ENCODE measurements at places on chromosomes 1 and 21.

DNA sequence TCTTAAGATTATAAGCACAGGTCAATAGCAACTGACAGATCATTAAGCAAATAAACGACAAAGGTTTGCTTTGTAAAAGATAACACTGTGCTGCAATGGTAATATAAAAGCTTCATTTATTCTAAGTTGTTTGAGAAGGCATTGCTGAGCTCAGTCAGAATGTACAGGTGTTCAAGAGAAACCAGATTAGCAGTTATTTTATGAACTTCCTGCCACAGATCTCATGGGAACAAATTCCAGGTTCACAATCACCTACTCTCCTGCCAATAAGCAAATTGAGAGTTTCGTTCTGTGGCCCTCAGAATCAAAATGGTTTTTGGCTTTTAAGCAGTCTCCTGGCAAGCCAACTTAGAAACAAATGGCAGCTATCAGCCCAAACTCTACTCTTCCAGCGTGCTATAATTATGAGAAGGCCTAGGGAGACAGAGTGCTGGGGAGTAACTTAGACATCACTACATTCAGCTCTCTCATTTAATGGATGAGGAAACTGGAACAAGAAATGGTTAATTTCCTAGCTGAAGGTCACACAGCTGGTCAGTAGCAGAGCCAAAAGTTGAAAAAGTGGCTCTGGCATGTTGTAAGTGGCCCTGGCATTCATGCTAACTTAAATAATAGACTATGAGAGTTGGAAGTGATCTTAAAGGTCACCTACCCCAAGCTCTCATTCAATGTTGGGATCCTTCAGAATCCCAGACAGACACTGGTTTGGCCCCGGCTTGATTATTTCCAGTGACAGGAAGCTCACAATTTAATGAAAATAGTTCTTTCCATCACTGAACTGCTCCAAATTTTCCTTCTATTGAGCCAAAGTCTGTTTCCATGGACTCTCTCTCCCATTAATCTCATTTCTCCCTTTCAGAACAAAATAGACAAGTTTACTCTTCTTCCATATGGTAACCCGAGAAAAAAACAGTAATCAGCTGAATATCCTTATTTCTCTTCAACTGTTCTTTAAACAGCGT lies 82.6 kb upstream of the EDEM3 start:
- DNase-seq = no peak

- no peak for DNase-seq
Observed at GRCh38 chr1:165834229-165834628, 6.8 kb downstream of the UCK2 start.

DNA sequence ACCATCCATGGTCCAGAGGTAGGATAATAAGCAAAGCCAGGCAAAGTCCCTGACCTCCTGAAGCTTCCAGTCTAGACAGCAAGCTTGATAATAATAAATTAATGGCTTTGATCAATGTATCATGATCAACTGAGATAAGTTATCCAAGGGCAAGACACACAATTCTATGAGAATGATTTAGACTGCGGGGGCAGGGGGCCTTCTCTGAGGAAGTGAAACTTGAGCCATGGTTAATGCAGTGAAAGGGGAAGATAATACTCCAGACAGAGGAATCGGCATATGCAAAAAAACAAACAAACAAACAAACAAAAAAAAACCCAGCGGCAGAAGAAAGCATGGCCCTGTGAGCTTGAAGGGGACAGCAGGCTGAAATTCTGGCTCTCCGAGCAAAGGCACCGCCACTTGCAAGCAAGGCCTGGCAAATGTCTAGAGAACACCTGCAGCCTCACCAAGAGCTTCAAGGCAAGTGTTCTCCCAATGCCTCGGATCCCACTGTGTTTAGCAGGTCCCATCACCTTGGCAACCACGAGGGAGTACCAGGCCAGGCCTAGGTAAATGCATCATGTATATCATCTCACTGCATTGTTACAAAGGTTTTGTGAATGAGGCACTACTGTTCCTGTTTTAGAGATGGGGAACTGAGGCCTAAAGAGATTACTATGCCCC lies 24.9 kb downstream of the CSMD2 start:
- no peak for DNase-seq

DNA sequence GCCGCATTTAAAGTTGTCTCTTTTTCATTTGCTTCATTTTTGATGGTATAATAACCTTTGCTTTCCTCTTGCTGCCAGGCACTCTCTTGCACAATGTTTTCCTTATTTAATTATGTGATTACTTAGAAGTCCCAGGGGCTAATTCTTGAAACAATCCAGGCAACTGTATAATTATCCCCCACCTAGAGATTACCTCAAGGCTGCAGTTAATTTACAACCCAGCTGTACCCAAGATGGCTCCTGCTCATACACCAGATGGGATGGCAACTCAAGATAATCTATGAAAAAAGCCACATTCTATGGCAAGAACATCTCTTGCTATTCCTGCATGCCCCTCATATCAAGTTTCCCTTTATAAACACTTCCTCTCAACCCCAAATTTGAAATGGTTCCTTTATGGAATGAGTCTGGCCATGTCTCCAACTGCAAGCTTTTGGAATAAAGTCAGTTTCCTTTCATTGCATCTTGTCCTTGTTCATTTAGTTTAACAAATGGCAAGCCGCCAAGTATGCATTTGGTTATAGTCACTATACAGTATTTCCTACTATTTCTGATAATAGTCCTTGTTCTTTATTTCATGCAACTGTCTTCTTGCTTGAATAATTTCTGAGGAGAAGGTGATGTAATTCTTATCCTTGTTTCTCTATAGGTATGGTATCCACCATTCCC lies 1042.6 kb downstream of the PLA2G4A start:
- peak; percentile 89 for DNase-seq

DNA sequence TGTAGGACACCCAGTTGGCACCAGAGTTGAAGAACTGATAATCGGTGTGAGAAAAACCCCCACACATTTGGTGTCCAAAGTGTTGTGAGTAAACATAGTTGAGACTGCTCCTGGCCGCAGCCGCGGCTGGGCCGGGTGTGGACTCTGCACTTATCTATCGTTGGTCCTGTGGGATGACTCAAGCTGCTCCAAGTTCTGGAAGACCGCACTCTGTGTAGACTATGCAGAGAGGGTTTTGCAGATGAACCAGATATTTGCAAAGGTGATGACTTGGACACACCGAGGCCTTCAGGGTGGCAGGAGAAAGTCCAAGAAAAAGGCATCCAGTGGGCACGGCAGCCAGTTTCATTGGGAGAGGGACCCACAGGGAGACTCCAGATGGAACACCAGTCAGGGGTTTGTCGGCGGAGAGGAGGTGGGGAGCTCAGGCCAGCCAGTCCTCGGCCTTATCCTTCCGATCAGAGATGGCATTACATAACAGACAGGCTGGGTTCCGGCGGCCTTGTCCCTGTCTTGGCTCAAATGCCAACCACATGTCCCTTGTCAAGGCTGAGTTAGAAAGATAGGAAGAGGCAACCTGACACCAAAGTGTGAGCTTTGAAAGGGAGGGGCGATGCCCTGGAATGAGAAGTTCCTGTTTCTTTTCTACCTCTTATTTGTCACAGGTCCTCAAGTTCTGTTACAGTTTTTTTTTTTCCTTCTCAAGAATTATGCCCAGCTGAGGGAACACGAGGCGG lies 21.1 kb downstream of the C2CD2 start:
- DNase-seq = no peak

DNA sequence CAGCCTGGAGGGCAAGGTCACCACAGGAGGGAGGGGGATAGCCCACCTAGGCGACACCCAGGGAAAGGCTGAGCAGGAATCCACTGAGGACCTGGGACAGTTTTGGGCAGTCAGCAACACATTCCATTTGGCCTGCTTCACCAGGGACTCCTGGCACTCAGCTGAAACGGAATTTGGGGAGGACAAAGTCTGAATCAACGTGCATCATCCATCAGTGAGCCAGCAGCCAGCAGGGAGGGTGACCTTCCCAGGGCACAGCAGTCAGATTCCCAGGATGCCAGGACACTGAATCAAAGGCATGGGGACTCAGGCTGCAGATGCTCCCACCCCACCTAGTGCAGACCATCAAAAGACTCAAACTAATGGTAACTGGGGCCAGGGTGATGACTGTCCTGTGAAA lies 4.6 kb downstream of the SH3BP5L start:
- no peak for DNase-seq

DNA sequence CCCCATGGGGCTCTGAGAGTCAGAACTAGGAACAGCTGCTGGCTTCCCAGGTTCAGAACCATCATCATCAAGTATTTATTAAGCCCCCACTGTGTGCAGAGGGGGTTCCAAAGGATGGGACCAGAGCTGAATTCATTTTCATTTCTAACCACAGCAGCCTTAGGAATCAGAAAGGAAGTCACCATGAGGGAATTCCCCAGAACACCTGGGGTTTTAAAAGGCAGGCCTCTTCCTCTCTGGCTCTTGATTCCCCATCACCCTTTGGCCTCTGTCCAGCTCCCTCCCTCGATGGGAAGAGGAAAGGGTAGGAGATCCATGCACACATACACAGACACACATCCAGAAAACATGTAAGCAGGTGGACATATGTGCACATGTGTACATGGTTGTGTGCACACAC lies 1.3 kb upstream of the KCNN3 start:
- no peak for DNase-seq

GRCh38 chr1:15469361-15469760 lies 6.5 kb upstream of the CELA2B start:
- DNase-seq = no peak

- DNase-seq = no peak
Observed at GRCh38 chr1:192488058-192488457, 87.5 kb upstream of the RGS1 start.

DNA sequence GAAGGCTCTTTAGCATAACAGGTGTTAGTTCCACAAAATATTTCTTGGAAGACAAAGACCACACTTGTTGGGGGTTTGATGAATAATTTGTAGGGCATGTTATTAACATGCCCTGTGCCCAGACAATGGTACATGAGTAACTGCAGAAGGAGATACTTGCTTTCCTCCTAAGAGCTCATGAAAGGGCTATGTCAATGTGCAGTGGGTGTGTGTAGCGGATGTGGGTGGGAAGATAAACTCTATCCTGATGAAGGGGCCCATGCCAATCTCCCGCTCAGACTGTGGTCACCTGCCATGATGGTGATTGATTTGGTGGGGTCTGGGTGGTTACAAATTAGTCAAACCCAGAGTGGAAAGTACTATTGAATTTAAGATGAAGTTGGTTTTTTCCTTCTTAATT lies 69.8 kb upstream of the DNAH14 start:
- no peak for DNase-seq

DNA sequence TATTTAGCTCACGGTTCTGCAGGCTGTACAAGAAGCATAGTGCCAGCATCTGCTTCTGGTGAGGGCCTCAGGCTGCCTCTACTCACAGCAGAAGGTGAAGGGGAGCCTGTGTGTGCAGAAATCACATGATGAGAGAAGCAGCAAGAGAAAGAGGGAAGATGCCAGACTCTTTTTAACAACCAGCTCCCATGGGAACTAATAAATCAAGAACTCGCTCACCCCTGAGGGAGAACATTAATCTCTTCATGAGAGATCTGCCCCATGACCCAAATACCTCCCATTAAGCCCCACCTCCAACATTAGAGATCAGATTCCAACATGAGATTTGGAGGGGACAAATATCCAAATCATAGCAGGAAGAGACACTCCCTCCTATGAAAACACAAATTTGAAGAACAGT lies 74.1 kb downstream of the OLFML2B start:
- no peak for DNase-seq

- DNase-seq = no peak
Observed at GRCh38 chr1:20751462-20751990, 19.0 kb upstream of the SH2D5 start.

- no peak for DNase-seq
Observed at GRCh38 chr1:150536836-150537731, 12.1 kb upstream of the ADAMTSL4 start.

DNA sequence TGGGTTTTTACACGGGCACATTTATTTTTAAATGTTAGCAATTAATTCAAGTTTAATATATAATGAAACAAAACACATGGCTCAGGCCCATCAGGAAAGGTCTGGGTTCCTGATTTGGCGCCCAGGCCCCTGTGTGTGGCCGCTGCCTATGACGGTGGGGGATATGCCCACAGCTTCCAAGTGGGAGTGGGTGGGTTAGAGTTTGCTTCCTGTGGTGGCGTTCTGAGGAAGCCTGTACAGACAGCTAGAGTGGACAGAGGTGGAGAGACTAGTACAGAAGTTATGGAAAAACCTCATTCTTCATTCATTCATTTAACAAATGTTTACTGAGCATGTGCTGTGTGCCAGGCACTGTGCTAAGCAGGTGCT lies 22.4 kb upstream of the EPS8L3 start:
- DNase-seq = no peak

DNA sequence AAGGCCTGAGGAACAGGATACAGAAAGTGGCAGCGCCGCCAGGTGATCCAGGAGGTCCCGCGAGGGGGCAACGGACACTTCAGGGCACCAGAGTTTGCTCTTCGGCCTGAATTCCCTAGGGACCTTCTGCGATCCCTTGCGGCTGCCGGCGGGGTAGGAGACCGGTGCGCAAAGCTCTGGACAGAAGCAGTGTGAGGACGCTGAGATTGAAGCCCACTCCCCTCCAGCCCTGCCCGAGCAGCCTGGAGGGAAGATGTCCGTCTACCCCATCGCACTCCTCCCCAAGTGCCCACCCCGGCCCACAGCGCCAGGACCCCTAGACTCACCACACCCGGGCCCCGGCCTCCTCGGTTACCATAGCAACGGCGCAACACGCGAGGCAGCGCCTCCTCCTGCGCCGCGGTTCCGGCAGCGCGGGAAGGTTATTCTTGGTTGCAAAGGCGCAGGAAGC lies at the start of gene ANKRD45:
TSS of gene ANKRD45 (minus strand) at position 361 of the 451 bp plus-strand sequence. CDS start 10,433 bp downstream, outside the sequence.
- peak; percentile 2 for DNase-seq

- DNase-seq = no peak
Observed at GRCh38 chr1:214739621-214740238, 136.7 kb downstream of the CENPF start.

GRCh38 chr1:30416221-30416820 lies 307.1 kb downstream of the MATN1 start:
- DNase-seq = no peak

DNA sequence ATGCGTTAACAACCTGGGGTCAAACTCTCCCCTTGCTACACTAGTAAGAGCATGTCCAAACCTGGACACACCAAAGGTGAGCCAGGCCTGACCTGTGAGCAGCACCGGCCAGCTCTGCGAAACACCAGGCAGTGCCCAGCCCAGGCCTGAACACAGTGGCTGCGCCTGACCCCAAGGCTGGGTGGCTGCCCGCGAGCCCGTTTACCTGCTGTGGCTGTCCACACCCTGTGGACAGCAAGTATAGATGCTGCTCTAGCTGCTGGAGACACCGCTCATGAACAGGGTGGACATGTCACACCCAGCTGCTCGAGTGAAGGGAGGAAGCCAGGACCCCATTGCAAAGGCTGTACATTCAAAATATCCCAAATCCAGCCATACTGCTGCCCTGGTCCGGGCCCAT lies 7.6 kb upstream of the CCDC27 start:
- no peak for DNase-seq

- no peak for DNase-seq
Observed at GRCh38 chr1:39435597-39435996, 55.8 kb upstream of the BMP8A start.

DNA sequence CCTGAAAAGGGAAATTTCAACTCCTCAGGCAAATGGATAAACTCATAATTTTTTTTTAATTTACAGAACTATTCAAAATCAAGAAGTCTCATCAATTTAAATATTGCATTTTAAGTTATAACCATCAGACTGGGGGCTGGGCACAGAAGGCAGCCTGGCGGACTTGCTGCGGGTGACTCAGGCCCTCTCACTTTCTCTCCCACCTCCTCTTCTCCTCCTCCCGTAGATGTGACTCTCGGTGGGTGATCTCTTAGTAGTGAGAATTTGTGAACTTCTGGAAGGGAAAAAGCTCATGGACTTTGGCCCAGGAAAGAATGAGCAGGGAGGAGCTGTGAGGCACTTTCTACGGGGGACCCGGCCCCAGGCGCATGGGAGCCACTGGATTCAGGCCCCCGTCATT lies 32.9 kb downstream of the CLIC6 start:
- no peak for DNase-seq

Data from NCI-H2171 (cell line).